ENCODE measurements at places on chromosomes 3 and 15. TPM values are rescaled to one million over a fixed set of nuclear protein-coding genes. Genes with fewer than 3 reads are reported as not detected.
A peak's percentile ranks its signal among the peaks of the same experiment; 100 is the strongest.

- no peaks in the 10 kb centered on the region for H3K36me3 ChIP-seq
- no peaks in the 10 kb centered on the region for H3K4me1 ChIP-seq
- DNase-seq, result no peak
- H3K4me3 ChIP-seq, result no peak overlapping the region
These were observed 12.1 kb downstream of the PCLAF start for GRCh38 chr15:64369078-64369607.

Gene ERICH6
- not detected for total RNA-seq

Gene ARPP21
- total RNA-seq, result not detected

DNA sequence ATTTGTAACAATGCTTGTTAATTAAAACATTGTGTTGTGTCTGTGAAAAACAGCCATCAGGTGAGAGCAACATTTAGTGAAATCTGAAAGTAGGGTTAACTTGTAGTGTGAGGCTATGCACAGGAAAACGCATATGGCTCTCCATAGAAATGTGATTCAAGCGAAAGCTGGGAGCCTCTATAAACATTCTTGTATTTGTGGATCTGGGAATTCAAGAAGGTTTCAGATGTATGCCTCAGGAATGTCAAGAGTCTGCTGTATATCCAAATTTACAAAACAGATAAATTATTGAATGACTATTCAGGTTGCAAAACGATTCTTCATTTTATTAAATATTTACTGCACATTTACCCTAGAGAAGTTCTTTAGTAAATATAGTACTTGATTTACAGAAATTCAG, 166.0 kb downstream of the THSD4 start:
- H3K27me3 ChIP-seq, result no peaks in the 10 kb centered on the region
- H3K27ac ChIP-seq, result peak overlapping the region; percentile 73
- DNase-seq, result no peak
- H3K4me3 ChIP-seq, result no peak overlapping the region
- H3K4me1 ChIP-seq, result no peaks in the 10 kb centered on the region

Gene C3orf22
- total RNA-seq, result not detected

GRCh38 chr3:168048414-168049330, 47.1 kb downstream of the GOLIM4 start:
- no peak overlapping the region for H3K4me3 ChIP-seq
- H3K27ac ChIP-seq, result peak overlapping the region; percentile 36
- no peak for DNase-seq
- H3K4me1 ChIP-seq, result no peaks in the 10 kb centered on the region

Gene RTF1
- 32.5 TPM for total RNA-seq

GRCh38 chr3:115947325-115947724, 324.0 kb downstream of the GAP43 start:
- DNase-seq, result no peak
- no peaks in the 10 kb centered on the region for H3K4me1 ChIP-seq
- no peaks in the 10 kb centered on the region for H3K36me3 ChIP-seq
- H3K4me3 ChIP-seq, result no peak overlapping the region
- H3K27me3 ChIP-seq, result no peaks in the 10 kb centered on the region

Gene EPHA3
- 10.9 TPM for total RNA-seq

Gene SEMA6D
- total RNA-seq, result 4.6 TPM

Gene TRIM42
- total RNA-seq, result not detected

- no peak overlapping the region for H3K4me3 ChIP-seq
- no peak overlapping the region for H3K27ac ChIP-seq
- no peaks in the 10 kb centered on the region for H3K36me3 ChIP-seq
- H3K4me1 ChIP-seq, result no peaks in the 10 kb centered on the region
- no peaks in the 10 kb centered on the region for H3K27me3 ChIP-seq
These were observed 49.1 kb downstream of the EBLN2 start for GRCh38 chr3:73110530-73110929.

GRCh38 chr15:36911322-36911944, 188.9 kb downstream of the MEIS2 start:
- H3K4me3 ChIP-seq, result no peak overlapping the region
- H3K27ac ChIP-seq, result no peak overlapping the region
- peaks cover 4% of the 10 kb centered on the region for H3K4me1 ChIP-seq
- H3K27me3 ChIP-seq, result no peaks in the 10 kb centered on the region
- H3K36me3 ChIP-seq, result no peaks in the 10 kb centered on the region

Gene ITIH3
- 1.3 TPM for total RNA-seq

Gene EAF2
- total RNA-seq, result 3.4 TPM

Data from uterus (tissue), 4 donors.